DMS79 treated with DMSO at 0.1 percent for 48 hours (cell line): ENCODE measurements at places on chromosomes 3 and 15.

GRCh38 chr3:126509597-126510307 lies 7.8 kb downstream of the UROC1 start:
- DNase-seq, result no peak

DNA sequence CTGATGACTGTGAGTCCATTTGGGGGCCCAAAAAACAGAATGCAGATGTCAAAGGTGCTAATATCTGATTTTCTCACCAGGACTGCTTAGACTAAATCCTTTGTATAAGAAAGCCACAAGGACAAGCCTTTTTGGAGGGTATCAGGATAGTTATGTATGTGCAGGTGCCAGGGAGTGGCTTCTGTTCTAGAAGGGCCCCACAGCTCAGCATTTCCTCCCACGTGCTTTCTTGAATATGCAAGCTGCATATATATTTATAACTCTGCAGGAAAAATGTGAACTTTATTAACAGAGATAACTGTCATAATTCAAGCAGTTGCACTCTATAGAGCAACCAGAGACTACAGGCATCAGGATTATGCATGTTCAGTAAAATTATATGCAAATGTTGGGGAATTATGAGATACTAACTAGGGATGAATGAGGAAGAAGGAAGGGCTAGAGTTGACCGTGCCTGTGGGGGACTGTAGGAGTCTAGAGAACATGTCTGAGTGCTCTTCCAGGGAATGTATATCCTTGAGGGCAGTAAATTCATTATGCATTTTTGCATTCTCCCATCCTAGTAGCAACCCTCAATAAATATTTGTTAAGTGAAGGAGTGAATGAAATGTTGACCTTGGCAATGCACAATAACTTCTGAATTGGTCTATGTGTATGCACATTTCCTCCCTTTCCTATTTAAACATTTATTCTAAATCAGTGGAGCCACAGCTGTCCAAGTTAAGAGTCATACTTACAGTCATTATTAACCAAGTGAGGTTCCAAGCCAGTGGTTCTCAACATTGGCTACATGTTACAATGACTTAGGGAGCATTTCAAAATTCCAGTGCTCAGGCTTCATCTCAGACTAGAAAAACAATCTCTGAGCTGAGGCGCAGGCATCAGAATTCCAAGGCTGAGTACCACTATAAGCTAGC lies 94.8 kb upstream of the ANKRD28 start:
- peak; percentile 2 for DNase-seq

DNA sequence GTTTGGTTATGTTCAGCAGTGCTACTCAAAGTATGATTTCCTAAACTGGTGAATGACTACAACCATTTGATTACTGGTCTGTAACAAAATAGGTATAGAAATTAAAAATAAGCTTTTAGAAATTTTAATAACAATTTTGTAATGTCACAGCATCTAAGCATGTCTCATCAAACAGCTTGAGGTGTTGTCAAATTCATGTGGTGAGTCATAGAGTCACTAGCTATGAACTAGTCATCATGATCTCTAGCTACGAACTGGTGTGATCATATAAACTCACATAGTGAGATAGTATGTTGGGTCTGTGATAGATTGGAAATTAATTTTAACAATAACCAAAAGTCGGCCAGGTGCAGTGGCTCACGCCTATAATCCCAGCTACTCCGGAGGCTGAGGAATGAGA lies 213.9 kb upstream of the RBMS3 start:
- no peak for DNase-seq

- DNase-seq, result no peak
These were observed 826.1 kb downstream of the AGBL1 start for GRCh38 chr15:86905625-86906256.

DNA sequence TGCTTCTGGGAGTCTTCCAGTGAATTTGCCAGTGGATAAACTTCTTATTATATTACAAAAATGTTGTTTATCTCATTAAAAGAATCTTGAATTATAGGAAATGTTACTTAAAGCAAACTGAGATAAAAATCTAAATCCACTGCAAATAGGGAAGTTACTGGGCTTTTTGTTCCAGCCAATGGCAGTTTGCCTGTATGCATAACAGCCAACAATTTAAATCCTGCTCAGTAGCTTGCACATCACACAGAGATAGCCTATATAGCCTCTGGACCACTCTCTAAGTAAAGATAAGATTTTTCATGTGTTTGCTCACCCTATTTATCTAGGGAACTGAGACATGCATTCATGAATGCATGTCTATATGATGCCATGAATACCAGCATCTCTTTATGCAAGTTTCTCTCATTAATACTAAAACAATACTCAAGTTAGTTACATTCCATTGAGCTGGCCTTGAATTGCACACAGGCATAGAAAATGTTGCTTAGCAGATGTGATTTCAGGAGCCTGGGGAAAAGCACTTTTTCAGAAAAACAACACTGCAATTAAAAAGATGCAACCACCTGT lies 92.1 kb upstream of the GPR149 start:
- DNase-seq, result no peak

- DNase-seq, result no peak
These were observed 59.9 kb upstream of the CHRM5 start for GRCh38 chr15:33908406-33908805.

- no peak for DNase-seq
These were observed 7.5 kb downstream of the PSTPIP1 start for GRCh38 chr15:77002436-77002835.

DNA sequence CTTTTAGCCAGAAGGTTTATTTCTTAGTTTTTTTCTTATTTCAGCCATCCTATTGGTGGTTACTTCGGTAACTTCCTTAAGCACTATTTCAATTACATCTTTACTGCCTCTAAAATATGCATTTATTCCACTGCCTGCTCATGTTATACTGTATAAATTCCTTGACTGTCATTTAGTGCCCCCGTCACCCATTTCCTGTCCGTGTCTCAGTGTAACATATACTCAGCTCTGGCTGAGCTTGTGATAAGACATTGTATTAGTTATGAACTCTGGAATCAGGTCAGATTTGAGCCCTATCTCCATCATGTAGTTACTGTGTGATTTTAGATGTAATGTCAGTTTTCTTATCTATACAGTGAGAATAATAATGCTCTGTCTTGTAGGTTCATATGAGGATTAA lies 24.2 kb downstream of the PIAS1 start:
- no peak for DNase-seq

GRCh38 chr3:169213956-169214355 lies 449.6 kb downstream of the MECOM start:
- DNase-seq, result no peak

DNA sequence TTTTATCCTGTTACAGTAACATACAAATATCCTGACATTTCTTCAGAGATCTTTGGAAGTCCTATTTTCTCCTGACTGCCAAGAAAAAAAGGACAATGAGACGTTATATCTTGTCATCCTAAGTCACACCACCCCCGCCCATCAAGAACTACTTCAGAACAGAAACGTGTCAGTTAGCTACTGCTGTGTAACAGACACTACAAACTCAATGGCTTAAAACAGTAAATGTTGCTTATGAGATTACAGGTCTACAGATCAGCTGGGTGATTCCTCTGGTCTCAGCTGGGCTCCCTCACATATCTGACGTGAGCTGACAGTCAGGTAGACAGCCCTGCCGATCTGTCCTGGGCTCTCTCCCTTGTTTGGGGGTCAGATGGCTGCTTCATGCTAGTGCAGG lies 20.5 kb upstream of the CCDC174 start:
- no peak for DNase-seq

DNA sequence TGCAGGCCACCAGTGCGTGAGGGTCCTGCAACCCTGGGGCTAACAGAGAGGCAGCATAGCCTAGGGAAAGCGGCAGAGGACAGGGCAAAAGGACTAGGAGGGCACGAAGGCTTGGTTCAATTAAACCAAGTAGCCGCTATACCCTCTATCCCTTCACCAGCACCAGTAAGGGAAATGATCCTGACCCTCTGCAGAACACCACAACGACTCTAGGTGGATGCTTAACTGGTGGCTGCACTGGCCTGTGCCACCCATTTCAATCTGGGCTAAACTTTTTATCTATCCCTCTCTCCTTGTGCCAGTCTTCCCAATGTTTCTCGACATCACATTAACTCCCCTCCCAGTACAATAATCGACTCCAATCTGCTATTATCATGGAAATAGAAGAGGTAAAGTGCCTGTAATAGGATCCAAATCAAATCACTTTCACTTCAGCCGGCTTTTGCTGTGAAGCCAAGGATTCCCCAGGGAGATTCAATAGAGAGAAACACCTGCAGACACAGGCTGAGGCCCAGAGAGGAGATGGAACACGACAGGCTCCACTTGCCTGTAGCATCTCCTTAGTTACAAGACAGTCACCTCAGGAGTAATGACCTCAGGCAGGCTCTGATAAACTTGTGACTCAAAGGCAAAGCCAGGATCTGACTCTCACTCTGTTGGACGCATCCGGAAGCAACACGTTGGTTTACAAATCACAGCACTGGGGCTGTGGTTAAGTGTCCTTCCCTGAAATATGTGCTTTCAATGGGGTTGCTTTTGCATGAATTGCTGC lies 791.6 kb upstream of the ARRDC4 start:
- DNase-seq, result no peak

DNA sequence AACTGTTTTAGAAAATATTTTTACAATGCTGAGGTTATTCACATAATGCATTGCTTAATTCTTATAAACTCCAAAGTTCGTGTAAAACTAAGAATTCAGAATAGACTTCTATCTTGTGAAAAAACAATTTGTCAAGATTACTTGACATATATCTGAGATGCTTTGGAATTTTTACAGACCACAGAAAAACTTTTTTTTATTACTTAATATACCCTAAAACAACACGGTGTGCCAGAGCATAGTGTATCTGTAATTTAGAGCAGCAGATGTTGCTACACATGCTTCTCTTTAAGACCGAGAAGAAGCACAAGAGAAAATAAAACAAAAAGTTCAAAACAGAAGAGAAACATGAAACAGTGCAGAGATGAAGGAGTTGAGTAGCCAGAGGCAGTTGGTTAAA lies 26.4 kb downstream of the ASB7 start:
- no peak for DNase-seq

DNA sequence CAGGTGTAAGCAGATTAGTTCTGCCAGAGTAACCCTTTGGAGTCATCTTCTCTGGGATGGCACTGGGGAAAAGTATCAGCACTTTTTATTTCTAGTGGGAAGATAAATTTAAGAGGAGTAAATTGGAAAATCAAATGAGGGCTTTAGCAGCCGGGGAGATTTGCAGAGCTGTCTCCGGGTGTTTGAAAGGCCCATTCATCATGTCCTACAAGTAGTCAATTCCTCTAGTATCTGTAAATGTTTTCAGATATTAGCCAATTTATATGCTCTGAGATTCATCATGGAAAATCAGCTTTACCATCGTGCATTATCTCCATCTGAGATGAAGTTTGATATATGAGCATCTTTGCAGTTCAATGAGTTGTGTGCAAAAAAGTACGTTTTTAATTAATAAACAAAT lies 93.6 kb downstream of the CDIN1 start:
- DNase-seq, result no peak

DNA sequence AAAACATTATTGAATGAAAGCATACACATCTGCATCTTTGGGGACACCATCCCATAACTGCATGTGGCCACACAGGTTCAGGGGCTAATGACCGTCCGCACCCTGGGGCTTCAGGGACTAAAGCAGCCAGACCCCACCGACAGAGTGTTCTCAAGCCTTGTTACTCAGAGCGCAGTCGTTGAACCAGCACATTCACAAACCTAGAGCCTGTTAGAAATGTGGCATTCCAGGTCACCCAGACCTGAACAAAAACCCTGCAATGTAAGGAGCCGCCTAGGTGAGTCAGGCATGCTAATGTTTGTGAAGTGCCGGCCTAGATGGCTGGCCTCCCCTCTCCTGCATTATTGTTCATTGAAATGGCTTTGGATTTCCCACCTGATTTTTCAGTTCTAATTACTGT lies 52.3 kb upstream of the HACD2 start:
- DNase-seq, result no peak

DNA sequence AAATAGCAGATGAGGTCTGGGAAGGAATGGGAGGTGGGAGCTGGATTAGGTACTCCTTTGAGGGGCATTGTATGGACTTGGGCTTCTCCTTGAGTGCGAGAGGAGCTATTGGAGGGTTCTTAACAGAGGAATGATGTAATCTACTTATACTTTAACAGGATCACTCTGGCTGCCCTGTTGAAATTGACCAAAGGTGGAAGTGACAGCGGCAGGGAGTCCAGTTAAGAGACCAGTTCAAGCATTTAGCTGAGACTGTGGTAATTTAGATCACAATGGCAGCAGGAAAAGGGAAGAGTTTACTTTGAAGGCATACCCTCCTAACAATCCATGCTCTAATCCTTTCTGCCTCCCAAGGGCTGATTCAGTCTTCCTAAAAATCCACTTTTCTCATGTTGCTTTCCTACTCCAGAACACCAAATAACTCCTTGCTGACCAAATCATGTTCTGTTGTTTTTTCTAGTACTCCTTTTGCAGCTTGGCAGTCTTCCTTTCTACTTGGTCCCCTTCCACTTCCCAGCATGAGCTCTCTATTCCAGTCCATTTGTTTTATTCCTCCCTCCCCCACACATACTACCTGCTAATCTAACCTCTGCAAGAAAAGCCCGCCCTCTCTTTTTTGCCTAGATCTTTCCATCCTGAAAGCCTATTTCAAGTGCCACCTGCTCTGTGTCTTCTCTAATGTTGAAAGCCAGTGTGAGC lies 139.4 kb downstream of the NECTIN3 start:
- no peak for DNase-seq

- DNase-seq, result no peak
These were observed 32.6 kb downstream of the NMD3 start for GRCh38 chr3:161253711-161254110.

DNA sequence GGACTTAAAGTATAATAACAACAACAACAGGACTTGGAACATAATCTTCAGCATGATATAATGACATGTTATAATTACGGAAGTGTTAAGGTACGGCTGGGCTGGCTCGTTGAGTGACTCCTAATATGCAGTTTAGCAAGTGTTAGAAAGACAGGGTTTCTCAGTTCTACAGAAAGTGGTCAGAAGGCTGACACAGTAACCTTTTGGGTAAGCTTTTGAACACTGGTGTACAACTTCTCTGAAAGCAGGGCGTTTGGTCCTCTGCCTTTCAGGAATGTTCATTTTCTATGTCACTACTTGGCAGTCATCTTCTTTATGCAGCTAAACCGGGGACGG lies 133.3 kb upstream of the SLC2A2 start:
- DNase-seq, result no peak

- no peak for DNase-seq
These were observed 55.8 kb downstream of the HEG1 start for GRCh38 chr3:124999897-125000435.

- no peak for DNase-seq
These were observed 221.7 kb upstream of the TBC1D5 start for GRCh38 chr3:17964108-17964507.

- no peak for DNase-seq
These were observed 1.2 kb downstream of the BTLA start for GRCh38 chr3:112497897-112498548.

DNA sequence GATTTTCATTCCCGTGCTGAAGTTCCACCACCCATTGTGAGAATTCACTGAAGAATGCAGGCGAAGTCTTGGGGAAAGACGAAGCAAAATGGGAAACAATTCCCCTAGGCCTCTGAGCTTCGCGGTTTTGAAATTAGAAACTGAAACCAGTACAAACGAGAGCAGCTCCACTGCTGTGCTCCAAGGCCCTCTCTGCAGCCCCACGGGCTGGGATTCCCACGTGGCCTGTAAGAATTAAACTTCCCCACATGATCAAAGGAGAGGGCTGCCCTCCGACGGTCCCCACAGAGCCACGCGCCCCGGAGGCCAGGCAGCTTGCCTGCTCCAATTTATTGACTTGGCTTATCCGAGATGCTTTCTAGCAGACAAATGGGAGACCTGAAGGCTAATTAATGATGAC lies 144.0 kb downstream of the GREM1 start:
- DNase-seq, result peak; percentile 18

- no peak for DNase-seq
These were observed 770.8 kb upstream of the BCHE start for GRCh38 chr3:166607933-166608521.

GRCh38 chr3:177893331-177893730 lies 642.9 kb upstream of the KCNMB2 start:
- no peak for DNase-seq
